ENCODE measurements at places on chromosomes 11 and 22.

DNA sequence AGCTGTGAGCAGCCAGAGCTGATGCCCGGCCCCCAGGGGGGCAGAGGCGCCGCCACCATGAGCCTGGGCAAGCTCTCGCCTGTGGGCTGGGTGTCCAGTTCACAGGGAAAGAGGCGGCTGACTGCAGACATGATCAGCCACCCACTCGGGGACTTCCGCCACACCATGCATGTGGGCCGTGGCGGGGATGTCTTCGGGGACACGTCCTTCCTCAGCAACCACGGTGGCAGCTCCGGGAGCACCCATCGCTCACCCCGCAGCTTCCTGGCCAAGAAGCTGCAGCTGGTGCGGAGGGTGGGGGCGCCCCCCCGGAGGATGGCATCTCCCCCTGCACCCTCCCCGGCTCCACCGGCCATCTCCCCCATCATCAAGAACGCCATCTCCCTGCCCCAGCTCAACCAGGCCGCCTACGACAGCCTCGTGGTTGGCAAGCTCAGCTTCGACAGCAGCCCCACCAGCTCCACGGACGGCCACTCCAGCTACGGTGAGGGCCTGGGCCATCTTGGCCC lies 6.1 kb downstream of the CDC42EP1 start:
- no peak for DNase-seq

DNA sequence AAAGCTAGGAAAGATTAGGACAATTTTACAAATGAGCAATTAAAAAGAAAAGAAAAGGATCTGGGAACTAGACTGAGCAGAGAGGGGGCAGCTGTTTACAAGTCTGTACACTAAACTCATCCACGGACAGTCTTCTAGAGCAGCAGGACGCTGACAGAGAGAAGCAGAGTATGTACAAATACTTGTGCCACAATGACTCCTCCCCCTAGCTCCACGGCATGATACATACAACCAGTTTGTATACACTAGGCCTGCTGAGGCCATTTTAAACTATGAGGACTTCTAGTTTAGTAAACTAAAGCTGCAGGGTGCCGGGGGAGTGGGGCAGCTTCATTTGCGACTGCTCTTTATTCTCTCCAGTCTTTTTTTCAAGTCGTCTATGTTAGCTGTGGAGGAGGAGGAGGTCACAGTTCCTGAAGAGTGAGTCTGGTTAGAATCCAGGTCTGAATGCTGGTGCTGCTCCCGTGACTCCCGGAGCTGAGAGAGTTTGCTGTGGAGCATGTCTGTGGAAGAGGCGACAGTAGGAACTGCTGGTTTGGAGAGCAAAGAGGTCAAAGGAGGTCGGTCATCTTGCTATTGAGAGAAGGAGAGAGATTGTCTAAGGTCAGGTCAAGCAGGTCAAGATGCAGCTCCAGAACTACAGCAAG lies 24.8 kb downstream of the F2 start:
- no peak for DNase-seq

GRCh38 chr11:59957094-59957493 lies 6.7 kb upstream of the OOSP4A start:
- DNase-seq: no peak

- DNase-seq: no peak
Measured at GRCh38 chr11:114368918-114369680, 31.2 kb downstream of the C11orf71 start.

DNA sequence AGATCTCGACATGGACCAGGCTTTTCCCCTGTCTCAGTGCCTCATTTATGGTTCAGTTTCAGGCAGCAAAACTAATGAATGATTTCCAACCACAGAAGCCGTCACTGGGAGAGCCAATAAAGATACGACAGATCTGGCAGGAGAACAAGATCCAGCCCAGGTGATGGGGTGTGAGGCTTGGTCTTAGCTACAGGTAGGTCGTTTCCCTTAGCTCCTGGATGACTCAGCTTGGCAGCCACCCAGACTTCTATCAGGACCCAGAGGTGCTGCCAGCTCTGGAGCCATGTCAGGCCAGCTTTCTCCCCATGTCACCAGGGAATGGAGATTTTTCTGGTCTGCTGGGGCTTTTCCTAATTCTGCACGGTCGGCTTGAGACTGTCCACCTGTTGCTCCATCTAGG lies 36.3 kb upstream of the APOBEC3A start:
- DNase-seq: no peak

- no peak for DNase-seq
Measured at GRCh38 chr22:38786631-38787030, 7.3 kb downstream of the DNAL4 start.

DNA sequence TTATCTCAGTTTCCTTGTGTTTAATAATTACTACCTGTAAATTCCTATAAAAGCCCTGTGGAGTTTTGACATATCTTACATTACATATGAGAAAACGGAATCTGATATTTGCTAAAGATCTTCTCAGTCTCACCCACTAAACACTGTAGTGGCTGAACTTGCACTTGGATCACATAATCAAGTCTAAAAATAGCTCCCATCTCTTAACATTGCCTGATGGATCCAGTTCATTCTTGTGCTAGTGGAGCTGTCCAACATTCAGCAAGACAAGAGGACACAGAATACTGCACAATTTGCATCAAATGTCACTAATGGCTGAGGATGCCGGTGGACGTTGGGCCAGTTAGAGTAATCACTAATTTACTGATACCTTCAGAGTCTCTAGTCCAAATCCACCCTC lies 569.9 kb upstream of the ANO5 start:
- no peak for DNase-seq

DNA sequence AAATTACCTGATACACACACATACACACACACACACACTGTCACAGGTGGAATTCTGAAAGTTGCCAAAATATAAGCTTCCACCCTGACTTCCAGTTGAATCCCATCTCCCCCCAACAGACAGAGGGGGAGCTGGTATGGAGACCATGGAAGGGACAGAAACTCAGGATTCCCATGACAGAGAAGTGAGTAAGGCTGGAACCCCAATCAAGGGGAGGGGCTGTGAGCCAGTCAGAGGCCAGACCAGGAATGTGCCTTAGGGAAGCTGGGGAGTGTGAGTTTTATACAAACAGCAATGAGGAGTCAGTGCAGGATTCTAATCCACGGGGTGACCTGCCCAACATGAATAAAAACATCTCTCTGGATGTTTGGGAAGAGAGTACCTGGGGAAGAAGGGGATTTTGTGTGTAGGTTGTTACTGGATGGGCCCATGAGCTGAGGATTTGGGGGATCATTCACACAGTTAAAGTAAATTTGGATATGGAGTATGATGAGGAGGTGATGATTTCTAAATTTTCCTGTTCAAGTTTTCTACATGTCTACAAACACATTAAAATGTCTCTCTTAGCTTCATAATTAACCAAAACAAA lies 38.7 kb upstream of the TOP3B start:
- DNase-seq: no peak

- no peak for DNase-seq
Measured at GRCh38 chr11:19306179-19306944, 65.6 kb upstream of the E2F8 start.

DNA sequence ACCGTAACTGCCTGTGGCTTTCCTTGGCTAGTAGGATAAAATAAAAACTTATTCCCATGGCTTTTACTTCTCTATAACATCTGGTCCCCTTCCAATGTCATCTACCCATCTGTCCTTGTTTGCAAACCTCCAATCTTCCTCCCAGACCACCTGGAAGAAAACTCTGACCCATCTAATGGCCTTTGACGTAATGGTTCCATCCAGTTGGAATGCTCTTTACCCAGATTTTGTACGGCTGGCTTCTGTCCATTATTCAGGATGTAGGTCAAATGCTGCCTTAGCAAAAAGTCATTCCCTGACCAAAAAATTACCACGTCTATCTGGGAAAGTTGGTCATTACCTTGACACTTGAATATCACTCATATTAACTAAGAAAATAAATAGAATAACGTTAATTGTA lies 577.9 kb upstream of the ANO5 start:
- no peak for DNase-seq

DNA sequence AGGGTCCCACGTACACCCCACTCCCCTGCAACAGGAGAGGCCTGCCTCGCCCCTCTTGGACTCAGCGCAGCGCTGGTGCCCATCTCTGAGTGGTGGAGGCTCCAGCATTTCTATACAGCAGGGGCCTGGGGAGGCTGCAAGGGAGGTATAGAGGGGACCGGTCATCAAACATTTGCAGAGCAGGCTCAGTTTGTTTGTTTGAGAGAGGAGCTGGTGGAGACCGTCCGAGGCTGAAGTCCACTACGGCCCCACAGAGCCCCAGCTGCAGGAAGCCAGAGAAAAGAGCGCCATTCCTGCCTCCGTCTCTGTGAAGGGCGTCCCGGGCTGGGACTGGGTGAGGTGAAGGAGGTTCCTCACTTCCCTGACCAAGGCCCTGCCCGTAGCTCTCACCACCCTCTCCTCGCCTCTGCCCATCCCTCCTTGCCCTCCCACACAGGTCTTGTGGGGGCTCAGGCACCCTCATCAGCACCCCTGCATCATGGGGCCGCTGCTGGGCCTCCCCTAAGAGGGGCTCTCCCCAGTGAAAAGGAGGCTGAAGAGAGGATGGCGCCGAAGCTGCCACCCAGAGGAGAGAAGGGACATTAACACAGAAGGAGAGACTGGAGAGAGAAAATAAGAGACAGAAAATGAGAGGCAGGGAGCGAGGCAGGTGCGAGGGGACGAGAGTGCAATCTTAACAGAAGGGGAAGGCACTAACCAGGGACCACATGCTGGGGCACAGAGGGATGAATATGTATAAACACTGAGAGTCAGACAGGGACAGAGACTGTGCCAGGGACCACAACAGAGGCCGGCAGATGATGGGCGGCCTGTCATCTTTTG lies 24.5 kb downstream of the RPUSD4 start:
- DNase-seq: no peak

DNA sequence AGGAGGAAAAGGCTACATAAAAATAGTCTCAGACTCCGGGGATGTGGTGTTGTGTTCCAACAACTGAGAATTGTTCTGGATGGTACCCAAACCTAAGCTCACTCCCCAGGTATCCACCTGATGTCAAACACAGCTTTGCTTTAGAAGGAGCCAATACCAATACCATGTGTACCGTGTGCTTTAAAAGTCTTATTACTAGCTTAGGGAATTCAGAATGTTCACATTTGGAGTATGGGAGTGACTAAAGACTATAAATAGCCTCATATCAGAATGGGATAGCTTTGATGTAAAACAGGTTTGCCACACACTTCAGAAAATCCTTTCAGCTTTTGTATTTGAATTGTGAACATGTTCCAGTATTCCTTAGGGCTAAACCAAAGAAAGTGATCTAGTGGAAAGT lies 248.7 kb upstream of the ARHGAP42 start:
- DNase-seq: no peak

DNA sequence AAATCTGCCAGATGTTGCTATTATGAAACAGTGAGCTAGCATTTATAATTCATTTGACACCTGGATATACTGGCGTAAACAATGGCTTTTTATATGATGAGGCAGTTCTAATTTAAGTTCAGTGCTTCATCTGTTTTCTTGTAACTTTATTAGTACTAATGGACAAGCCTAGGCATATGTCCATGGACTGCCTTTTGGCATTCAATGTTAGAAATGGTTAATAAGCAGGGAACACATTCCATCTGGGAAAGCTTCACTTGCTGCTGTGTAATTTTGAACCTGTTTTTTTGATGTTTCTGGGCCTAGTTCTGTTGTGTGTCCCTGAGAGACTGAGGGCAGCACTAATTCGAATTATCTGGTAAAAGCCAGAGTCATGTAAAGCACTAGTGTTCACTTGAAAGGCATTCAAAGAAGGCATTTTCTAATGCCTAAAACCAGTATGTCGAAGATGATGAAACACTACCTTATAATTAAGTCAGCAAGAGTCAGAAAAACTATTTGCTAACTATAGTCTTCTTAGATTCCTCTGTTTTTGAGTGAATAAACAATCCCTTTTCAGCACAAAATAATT lies 138.5 kb downstream of the SWAP70 start:
- no peak for DNase-seq

DNA sequence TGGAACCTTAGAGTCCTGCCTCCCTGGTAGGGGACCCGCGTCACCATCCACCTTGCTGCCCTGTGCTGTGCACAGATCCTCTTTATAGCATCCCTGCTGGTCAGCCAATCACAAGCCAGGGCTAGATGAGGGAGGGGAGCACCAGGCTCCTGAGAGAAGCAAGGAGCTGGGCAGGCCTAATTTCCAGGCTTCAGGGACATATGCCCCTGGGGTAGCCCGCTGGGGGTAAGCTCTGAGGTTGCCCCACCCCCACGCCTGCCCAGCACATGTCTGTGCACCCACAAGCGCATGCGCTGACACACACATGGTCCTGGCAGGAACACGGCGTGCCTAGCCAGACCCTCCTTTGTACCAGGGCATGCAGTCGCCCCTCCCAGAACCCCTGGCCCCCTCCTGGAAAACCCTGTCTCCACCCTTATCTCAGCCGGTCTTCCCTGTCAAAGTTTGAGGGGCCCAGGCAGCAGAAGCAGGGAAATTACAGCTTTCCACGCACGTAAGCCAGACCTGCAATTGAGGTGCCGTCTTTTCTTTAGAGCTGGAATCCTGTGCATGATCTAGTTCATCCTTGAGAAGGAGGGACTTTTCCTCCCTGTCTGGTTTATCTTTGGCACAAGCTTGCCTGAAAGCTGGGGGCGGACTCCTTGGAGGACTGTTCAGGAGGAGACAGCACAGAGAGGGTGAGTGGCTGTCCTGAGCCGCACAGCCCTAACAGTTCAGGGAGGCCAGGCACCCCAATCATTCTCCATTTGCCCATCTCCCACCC lies 2.1 kb downstream of the SSTR3 start:
- DNase-seq: no peak

Data from esophagus squamous epithelium (tissue), 5 donors.